ENCODE measurements at places on chromosomes 5 and 9.

DNA sequence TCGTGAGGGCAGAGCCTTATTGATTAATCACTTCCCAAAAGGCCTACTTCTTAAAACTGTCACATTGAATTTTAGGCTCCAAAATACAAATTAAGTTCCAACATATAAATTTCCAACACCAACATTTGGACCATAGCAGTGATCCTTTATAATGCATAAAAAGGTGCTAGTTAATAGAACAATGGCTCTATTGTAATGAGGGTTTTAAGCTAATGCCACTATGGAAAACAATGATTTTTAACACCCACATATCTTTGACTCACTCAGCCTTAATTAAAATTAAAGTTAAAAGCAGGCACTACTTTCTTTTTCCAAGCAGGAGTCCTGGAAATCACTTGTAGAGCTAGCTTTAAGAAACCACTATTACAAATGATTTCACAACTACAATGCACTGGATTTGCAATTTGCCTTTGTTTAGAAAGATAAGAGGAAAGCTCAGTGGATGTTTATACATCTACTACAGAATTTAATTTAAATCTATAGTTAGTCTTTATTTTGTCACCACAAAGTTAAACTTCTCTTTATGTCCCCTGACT is 41.8 kb downstream of the DPYSL3 start:
- DNase-seq, result no peak

DNA sequence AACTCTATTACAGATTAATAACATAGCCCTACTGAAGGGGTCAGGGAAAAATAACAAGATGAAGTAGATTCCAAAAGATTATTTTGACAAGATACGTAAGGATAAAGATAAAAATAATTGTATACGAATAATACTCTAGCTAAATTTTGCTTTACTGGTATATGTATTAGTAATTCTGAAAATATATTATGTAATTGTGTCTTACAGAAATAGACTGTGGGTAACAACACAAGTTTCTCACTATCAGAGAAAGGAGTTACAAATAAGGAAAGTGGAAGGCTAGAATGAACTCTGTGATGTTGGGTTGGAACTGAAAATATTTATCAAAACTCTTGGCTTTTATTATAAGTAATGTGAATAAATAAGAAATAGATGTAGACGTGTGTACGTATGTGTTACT is 26.6 kb upstream of the TUSC1 start:
- DNase-seq, result no peak

DNA sequence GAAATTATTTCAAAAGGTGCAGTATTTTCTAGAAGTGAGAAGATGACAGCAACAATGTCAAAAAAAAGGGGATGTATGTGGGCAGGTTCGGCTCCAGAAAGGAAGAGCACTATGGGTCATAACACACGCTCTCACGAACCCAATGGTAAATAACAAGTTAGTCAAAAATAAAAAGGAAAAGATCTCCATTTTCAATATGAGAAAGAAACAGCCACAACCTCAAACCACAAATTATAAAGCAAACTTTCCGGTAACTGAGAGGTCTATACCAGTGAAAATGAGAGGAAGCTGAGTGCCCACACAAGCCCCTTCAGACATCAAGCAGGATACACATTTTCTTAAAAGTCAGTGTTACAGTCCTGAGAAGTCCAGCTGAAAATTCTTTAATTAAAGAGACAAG is 398.5 kb upstream of the RPS23 start:
- DNase-seq, result no peak

DNA sequence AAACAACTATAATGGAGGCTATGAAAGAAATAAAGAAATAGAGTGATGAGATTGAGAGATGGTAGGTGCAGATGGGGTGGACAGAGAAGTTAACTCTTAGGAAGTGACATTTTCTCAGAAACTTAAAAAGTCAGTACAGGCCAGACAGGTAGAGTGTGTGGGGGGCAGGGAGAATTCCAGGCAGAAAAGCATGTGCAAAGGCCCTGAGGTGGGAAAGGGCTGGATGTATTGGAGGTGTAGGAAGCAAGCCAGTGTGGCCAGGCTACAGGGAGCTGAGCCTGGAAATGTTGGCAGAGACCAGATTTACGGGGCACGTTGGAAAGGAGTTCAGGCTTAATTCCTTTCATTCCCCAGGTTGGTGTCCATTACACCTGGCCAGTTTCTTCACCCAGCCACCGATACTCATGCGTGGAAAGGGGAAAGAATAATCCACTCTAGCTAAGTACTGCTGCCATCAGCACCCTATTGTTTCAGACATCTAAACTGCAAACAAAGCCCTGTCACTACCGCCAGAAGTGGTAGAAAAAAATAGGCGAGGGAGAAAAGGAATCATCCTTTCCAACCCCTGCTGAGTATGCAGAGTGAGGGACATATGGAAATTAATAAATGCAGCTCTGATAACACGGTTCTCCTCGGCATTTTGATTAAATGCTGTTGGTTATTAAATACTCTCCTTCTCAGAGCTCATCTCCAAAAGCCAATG is 116.8 kb upstream of the GPR151 start:
- DNase-seq, result no peak
